ENCODE measurements at places on chromosomes 1 and 21. TPM values are rescaled to one million over a fixed set of nuclear protein-coding genes. Genes with fewer than 3 reads are reported as not detected.

DNA sequence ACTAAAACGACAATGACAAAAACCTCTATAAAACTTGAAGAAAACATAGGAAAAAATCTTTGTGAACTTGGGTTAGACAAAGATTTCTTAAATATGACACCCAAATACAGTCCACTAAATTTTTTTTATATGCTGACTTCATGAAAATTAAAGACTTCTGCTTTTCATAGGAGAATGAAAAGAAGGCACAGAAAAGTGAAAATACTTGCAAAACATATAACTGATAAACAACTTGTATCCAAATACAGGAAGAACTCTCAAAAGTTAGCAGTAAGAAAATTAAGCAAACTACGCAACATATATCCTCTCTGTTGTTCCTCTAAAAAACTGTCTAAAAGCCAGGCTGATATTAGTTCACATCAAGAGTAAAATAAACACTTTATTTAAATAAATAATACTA lies 53.6 kb downstream of the KIFAP3 start:
- no peak for DNase-seq

DNA sequence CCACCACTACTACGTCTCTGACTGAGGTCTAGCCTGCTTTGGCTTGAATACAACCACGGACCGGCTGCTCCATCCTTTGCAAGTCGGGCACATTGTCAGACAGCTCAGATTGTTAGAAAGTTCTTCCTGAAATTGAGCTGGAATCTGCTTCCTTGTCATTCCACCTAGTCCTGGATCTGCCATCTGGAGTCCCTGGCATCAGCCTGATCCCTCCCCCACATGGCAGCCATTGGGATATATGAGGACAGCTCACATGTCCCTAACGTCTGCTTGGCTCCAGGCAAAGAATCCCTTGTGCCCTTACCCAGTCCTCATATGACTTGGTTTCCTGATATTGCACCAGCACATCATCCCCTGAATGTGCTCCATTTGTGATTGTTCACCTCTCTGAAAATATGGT lies 56.3 kb upstream of the SYT6 start:
- no peak for DNase-seq

DNA sequence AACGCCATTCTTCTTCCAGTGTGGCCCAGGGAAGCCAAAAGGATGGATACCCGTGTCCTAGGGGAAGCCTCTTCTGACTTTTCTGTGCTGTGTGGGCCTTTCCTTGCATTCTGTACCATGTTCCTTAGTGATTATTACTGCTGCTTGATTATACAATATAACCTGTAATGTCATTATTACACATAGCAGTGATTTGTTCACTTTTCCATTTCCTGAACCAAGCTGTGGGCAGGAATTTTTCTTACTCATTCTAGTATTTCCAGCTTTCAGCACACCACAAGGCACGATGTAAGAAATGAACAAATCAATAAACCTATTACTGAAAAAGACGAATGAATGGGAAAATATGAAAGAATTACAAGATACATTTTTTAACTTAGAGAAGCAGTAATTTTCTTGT lies 8.4 kb upstream of the USP33 start:
- no peak for DNase-seq

Gene GABRD
- total RNA-seq, result 0.14 TPM

DNA sequence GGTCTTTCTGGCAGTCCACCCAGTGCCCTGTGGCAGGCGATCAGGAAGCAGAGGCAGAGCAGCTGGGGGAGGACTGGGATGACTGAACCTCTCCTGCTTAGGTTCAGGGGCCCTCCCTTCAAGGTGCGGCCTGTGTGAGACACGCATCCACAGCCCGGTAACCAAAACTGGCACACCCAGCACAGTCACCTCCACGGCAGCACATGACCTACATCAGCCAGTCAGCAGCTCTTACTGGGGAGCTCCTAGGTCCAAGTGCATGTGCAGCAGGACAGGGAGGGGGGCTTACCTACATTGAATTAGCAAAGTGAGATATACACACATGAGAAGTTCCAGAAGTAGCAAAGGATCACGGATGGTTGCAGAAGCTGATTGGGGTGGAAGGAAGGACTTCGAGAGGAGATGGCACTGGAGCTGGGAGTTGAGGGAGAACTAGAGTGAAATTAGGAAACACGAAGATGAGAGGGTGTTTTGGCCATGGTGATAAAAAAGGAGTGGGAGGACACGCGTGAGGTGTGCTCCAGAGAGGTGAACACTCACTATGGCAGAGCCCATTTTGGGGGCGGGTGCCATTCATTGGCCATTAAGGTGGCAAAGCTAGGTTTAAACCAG lies 51.4 kb upstream of the IRF2BP2 start:
- DNase-seq, result no peak

DNA sequence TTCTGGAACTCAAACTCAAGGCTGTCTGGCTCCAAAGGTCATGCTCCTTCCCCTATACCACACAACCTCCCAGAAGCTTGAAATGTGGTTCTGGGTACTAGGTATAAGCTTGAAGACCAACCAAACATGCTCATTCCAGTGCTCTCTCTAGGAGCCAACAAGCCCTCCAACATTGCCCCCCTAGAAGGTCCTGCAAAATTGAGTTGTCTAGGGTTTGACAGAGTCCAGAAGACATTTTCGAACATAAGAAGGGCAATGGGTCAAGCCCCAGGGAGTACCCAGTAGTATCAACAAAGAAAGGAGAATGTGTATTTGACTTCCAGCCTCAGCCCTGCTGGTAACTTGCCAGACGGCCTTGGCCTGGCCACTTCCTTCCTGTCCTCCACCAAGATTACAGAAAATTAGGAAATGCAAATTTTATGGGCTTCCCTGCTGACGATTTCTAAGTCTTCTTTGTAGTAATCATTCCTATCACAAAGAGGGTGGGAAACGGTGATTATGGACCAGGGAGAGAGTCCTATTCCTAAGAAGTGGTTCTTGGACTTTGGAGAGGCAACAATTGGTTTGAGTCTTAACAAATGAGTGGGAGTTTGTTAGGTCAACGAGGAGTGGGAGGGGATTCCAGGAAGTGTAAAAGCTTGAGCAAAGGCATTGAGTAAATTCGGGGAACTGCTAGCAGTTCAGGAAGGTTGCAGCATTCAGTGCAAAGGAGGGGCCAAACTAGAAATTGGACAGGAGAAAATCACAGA lies 18.7 kb upstream of the SLAMF1 start:
- no peak for DNase-seq

Gene MFAP2
- 6.8 TPM for total RNA-seq

- DNase-seq, result no peak
Measured at GRCh38 chr1:198056255-198056654, 100.5 kb upstream of the NEK7 start.

DNA sequence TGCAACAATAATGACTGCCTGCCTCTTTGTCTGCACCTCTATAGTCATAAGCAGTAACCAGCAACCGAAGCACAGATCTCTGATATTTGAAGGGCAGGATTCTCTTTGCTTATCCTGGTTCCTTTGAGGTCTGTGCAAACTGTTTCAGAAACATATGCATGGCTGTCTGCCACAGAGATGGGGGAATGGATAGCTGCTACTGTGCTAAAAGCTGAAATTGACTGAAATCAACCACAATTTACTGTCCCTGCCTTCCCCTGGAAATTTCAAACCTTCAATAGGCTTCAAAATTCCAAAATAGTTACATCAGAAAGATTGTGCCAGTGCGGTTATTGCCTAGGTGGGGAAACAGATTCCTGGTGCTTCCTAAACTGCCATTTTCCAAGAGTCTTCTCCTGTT lies 136.8 kb upstream of the GORAB start:
- no peak for DNase-seq

GRCh38 chr1:156740237-156740740 lies 599 bp downstream of the MRPL24 start:
- no peak for DNase-seq

DNA sequence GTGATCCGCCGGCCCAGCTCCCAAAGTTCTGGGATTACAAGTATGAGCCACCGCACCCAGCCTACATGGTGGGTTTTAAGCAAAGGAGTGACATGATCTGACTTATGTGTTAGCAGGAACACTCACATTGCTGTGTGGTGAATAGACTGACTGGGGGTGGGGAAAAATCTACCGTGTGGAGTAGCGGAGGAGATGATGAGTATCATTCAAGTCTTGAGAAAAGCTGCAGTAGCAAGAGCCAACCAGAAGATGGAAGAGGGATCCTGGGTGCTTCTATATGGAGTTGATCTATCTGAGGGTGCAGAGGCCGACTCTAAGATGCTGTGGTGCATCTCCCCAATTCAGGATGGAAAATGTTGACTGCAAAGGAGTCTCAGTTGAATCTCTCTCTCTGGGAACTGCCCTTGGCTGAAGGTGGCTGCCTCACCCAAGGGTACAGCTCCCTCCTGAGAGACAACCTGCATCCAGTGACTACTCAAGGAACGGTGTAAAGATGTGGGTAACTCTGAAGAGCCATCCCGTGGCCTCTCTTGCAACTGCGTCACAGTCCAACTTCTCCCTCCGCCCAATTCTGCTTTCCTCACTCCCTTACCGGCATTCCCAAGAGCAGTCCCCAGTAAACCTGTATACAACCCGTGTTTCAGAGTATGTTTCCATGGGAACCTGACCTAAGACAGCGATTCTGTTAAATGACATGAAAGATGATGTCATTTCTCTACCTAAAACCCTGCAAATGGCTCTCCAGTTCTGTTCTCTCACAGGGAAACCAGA lies 7.4 kb upstream of the B3GALNT2 start:
- DNase-seq, result no peak

DNA sequence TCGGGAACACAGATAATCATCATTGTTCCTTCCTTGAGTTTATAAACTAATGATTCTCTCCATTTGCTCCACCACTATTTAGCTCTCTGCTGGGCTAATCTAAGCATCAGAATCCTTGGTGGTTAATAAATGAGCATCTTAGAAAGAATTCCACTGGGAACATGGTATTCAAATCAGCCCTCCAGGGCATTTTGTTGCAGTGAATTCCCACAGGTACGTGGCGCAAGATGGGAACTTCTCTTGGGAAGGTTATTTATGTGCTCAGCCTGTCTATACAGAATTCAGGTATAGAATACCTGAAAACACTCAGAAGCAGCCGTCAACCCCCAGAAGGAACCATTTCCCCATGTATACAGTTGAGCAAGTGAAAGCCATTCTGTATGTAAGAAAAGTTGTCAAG lies 131.5 kb downstream of the NTNG1 start:
- no peak for DNase-seq

Gene PPFIA4
- 2.1 TPM for total RNA-seq

GRCh38 chr21:45971616-45972352 lies 9.8 kb upstream of the COL6A1 start:
- DNase-seq, result no peak

DNA sequence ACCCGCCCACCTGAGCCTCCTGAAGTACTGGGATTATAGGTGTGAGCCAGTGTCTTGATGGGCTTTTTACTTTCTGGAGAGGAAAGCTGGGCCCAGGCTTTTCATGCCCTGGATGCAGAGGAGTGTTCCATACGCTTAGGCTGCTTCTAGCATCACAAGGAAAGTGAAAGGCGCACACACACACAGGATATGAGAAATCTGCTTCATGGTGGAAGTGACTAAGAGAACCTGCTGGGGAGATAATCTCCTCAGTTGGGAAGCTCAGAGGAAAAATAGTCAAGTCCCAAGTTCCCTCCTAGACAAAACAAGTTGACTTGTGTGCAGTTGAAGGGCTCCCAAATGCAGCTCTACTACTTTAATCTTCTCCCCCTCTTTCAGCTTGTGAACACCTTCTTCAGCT lies 2.2 kb downstream of the NUDC start:
- DNase-seq, result no peak

DNA sequence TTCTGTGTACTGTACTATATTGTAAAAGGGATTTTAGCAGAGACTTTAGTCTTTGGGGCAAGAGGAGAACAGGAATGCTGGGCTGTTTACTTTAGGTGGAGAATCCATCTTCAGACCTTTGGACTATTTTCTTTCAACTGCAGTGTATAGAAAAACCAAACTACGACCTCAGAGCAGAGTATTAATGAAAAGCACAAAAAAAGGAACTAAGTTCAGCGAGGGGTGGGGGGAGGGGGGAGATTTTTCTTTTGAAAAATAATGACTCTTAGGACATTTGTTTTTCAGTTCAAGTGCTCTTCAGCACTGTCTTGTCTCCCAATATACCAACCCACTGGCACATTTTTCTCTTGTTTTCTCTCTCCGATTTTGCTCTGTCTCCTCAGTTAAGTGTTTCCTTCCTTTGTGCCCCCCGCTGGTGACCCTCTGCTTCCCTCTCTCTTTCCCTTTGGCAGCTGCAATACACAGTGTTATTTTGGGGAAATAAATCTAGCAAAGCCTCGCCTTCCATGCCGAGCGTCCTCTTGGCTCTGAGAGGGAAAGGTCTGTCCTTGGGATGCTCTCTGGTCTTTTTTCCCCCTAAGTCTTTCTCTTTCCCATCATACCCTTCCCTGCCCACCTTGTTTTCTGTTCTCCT lies 44.8 kb downstream of the ACP6 start:
- no peak for DNase-seq

Gene IGSF9
- 1.7 TPM for total RNA-seq

- no peak for DNase-seq
Measured at GRCh38 chr1:222047366-222047765, 305.5 kb upstream of the DUSP10 start.

DNA sequence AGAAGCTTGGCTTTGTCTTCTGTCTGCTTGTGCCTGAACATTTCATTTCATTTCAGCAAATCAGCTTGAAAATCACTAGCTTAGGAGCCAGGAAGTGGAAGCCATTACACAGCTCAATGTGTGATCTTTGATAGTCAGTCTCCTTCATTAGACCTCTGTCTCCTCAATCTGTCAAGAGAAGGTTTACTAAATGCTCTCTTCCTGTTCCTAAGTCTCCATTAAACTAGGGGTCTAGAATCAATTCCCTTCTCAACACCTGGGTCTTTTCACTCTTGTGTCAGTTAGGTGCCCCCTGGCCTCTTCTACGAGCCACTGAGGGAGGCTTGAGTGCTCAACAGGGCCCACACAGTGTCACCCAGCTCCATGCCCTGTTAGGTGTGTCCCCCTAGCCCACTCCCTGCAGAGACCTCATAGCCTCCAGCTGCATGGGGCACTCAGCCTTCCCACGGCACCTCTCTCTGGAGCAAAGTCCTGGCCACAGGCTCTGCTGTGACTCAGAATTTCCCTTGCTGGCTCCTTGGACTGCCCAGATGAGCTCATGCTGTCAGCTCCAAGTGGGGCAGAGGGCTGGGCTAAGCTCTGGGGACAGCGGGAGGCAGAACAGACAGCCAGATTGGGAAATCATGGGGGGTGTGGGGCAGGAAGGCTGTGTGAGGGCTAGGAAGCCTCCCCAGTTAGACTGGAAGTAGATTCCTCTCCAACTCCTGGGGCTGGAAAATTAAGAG lies 115.7 kb upstream of the IPO9 start:
- DNase-seq, result no peak

- DNase-seq, result no peak
Measured at GRCh38 chr1:30735668-30736498, 12.5 kb upstream of the MATN1 start.

Gene ZNF697
- total RNA-seq, result 1.3 TPM

DNA sequence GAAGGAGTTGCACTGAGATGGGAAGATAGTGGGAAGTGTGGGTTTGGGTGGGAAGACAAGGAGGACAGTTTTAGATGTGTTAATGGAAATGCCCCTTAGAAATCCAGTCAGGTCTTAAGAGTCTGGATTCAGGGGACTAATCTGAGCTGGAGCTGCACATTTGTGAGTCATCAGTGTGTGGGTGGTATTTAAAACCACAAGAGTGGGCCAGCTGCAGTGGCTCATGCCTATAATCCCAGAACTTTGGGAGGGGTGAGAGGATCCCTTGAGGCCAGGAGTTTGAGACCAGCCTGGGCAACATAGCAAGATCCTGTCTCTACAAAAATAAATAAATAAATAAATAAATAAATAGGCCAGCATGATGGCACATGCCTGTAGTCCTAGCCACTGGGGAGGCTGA lies 40.9 kb upstream of the SLC6A9 start:
- DNase-seq, result no peak

Measured in thymus (tissue), 14 donors.